ENCODE measurements at places on chromosomes 13 and 19.

- no peak for DNase-seq
These were observed 1.2 kb downstream of the RFXAP start for GRCh38 chr13:36820222-36820621.

DNA sequence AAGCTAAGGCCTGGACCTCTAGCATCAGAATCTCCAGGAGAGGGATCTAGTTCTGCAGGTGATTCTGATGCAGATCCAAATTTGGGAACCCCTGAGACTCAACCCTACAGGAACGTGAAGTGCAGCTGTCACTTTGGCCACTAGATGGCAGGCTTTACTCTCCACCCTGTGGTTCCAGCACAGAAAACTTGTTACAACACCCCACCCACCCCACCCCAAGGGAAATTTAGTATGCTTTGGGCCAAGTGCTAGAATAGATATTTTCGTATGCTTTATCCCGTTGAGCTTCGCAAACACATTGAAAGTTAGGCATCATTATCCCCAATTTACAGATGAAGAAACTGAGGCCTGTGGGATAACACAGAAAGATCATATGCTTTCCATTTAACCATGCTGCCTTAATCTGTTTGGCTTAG lies 232.0 kb downstream of the B3GLCT start:
- peak; percentile 4 for DNase-seq

- DNase-seq: no peak
These were observed 84.5 kb downstream of the LRRC63 start for GRCh38 chr13:46296115-46296822.

- DNase-seq: no peak
These were observed 2.3 kb downstream of the PPP1R15A start for GRCh38 chr19:48874303-48875135.

DNA sequence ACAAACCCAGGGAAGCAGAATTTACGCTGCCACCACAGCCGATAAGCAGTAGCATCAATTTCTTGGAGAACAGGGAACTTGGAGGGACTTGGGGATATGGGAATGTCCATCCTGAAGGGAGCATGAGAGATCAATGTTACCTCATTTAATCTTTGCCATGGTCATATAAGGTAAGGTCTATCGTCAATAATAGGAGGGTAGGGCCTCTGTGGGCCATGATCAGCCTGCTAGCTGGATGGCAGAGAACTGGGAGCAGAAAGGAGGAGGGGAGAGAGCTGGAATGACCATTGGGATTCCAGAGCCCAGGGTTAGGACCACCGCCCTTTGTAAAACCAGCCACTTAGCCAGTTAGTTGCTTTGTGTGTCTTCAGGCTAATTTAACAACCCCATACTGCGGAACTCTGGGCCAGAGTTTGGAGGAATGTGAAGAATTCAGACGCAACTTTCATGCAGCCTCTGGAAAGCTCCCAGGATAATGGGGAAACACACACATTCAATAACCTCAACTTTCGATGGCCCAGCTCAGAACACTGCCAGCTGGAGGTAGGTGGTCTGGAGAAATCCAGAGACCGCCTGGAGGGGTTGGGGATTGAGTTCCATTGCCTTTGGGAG lies 40.3 kb downstream of the ZNF557 start:
- no peak for DNase-seq

DNA sequence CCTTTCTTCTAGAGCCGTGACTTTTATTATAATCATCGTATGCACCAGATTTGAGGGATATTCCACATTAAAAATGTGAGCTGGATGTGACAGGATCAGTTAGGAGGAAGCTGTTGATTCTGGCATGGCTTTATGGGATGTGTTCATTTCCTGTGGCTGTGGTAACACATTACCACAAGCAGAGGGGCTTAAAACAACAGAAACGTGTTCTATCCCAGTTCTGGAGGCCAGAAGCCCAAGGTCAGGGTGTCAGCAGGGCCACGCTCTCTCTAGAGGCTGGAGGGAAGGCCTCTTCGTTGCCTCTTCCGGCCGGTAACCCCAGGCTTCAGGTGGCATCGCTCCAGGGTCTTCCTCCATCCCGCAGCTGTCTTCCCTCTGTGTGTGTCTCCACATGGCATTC lies 14.5 kb downstream of the MED25 start:
- DNase-seq: no peak

DNA sequence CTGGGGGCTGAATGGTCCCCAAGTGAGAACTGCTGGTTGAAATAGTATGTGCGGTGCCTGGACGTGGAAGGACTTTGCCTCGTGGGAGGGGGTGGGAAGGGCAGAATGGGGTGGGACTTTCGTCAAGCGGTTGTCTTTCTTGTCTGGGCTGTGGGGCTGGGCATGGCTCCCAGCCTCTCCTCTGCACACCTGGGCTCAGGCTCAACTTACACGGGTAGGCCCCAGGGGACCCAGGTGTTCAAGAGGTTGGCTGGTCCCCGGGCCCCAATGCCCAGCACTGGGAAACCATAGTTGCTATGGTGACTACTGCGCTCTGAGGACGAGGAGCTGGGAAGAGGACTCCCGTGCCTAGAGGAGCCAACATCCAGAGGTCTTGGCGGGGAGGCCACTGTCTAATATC lies 7.3 kb downstream of the NWD1 start:
- no peak for DNase-seq

- no peak for DNase-seq
These were observed 743.8 kb upstream of the SLC10A2 start for GRCh38 chr13:103810026-103810425.

GRCh38 chr19:2274185-2274711 lies 7.7 kb downstream of the PEAK3 start:
- DNase-seq: no peak

DNA sequence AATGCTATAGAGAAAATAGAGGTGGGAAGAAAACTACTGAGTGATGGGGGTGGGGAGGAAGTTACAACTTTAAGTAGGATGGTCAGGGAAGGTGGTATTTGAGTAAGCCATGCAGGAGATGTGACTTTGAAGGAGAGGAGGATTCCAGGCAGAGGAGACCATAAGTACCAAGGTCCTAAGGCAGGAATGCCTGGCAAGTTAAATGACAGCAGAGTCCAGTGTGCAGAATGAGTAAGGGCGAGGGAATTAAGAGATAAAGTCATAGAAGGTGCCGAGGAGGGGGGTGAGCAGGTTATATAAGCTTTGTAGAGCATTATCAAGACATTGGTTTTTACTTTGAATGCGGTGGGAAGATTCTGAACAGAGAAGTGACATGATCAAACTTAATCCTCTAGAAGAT lies 43.2 kb upstream of the WDFY2 start:
- no peak for DNase-seq
